ENCODE measurements at places on chromosomes 7 and 10.

GRCh38 chr10:48990226-48990625 is 50.6 kb upstream of the LRRC18 start:
- no peak for DNase-seq

DNA sequence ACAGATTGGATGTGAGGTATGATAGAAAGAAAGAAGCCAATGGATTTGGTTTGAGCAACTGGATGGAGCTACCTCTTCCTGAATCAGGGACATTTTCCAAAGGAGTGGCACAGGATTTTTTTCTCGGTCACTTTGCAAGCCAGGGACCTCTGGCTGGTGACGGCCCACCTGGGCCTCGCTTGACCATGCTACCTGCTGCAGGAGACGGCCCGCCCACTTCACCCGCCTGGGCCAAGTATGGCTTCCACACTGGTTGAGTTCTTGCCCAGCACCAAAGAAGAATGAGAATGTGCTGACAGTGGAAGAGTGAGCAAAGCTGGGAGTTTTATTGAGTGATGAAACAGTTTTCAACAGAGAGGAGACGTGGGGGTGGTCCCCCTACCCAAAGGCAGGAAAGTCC is 24.5 kb upstream of the SH3PXD2A start:
- DNase-seq, result no peak

- DNase-seq, result no peak
Observed at GRCh38 chr7:130446259-130446658, 5.4 kb upstream of the CEP41 start.

- no peak for DNase-seq
Observed at GRCh38 chr7:85565276-85565675, 378.4 kb upstream of the SEMA3D start.

GRCh38 chr7:139898483-139898882 is 69.4 kb downstream of the TBXAS1 start:
- DNase-seq, result no peak

DNA sequence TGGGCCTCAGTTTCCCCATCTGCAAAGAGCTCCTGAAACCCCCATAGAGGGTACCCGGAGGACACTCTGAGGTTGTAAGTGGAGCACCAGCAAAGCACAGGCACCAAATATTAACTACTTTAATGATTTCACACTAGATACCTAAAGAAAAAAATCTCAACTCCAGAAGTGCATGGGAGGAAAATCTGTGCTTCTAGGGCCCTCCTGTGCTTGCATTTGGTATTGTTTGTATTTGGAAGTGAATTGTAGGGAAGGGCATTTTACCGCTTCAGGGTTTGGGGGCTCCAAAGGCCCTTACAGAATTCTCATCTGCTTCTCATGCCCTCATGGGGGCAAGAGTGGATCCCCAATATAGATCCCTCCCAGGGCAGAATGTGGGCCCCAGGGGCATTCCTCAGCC is 22.4 kb upstream of the DRGX start:
- no peak for DNase-seq

- DNase-seq, result no peak
Observed at GRCh38 chr7:121259826-121260225, 69.0 kb upstream of the WNT16 start.

- no peak for DNase-seq
Observed at GRCh38 chr7:90025771-90026170, 128.5 kb upstream of the STEAP1 start.

- DNase-seq, result no peak
Observed at GRCh38 chr10:78044699-78045098, 11.0 kb downstream of the RPS24 start.

- no peak for DNase-seq
Observed at GRCh38 chr7:54888067-54888733, 129.2 kb upstream of the SEC61G start.

GRCh38 chr7:70498232-70498992 is 633.5 kb upstream of the GALNT17 start:
- no peak for DNase-seq

DNA sequence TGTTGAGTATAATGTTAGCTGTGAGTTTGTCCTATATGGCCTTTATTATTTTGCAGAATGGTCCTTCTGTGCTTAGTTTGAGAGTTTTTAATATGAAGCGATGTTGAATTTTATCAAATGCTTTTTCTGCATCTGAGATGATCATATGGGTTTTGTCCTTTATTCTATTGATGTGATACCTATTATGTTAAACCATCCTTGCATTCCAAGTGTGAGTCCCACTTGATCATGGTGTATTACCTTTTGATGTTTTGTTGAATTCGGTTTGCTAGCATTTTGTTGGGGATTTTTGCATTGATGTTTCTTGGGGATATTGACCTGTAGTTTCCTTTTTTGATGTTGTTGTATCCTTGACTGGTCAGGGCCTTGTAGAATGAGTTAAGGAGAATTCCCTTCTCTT is 166.4 kb downstream of the MLLT10 start:
- DNase-seq, result no peak

DNA sequence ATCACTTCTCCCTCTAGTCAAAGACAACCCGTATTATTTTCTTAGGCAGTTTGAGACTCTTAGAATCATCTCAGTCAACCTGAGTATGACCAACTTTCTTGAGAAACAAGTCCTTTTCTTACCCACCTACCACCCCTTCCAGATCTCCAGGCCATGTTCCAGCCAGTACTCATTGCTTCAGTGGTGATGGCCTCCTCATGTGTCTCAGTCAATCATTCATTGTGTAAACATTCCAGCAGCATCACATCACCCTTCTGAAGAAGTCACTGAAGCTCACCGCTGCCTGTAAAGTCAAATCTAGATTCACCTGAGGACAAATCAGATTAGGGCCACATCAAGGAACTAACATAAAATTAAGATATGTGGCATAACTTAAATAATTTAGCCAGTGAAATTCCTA is 467.2 kb upstream of the NRP1 start:
- DNase-seq, result no peak

- no peak for DNase-seq
Observed at GRCh38 chr7:87119581-87119980, 32.7 kb upstream of the DMTF1 start.

DNA sequence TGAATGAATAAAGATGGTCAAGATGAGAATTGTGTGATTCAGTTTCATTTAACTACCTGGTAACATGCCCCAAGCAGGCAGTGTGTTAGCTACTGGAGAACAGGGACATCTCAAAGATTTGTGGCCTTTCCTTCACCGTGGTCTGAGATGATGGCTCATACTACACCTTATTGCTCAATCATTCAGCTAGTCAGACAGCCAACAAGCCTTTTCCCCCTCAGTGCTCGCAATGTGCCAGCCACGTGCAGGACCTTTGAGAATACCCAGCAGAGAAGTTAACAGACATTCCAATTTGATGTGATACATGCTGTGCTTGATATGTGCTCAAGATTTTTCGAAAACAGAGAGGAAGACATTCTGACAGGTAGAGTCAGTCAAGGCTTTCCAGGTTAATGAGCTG is 562.8 kb downstream of the SUGCT start:
- no peak for DNase-seq

DNA sequence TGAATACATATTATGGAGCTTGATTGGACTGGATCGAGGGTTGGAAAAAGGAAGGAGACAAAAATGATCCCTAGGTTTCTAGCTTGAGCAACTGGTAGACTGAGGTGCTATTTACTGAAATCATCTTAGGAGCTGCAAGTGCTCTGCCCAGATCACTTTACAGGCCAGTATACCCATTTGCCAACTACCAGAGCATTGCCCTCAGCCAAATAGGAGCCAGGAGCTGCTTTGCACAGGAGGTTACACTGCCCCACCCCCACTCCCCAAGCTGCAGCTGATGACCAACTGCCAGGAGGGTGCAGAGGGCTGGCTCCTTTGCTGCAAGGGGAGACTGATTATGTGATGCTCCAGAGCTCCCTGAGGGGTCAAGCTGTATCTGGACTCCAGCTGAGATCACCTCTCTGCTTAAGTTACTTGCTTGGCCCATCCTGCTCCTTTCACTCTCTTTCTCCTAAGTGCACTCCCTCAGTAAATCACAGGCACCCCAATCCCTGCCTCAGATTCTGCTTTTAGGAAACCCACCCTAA is 275.4 kb downstream of the ZEB1 start:
- DNase-seq, result no peak

GRCh38 chr10:121159670-121160069 is 308.5 kb downstream of the WDR11 start:
- DNase-seq, result peak; percentile 27

DNA sequence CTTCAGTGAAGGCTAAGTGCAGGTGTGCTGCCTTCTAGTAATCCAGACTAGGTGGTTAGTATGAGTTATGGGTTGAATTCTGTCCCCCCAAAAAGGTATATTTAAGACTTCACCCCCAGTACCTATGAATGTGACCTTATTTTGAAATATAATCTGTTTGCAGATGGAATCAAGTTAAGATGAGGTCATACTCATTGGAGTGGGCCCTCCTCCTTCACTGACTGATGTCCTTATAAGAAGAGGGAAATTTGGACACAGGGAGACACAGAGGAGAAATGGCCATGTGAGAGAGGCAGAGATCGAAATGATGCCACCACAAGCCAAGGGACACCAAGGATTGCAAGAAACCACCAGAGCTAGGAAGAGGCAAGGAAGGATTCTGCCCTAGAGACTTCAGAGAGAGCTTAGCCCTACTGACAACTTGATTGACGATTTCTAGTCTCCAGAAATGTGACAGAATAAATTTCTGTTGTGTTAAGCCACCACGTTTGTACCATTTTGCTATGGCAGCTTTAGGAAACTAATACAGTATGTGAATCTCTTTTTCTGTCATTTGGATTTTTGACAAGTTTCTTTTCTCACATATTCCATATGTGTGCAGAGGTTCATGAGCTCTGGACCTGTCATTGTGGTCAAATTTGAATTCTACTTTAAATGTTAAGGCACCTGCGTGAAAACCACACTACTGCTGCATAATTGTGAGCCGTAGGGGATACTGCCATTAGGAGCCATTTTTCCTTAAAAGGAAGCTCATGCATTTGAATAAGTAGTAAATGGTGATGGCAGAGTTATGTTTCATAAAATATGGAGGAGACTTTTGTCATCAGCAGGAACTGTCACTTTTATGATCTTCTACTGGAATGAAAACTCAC is 2.6 kb upstream of the RPA3 start:
- DNase-seq, result no peak

DNA sequence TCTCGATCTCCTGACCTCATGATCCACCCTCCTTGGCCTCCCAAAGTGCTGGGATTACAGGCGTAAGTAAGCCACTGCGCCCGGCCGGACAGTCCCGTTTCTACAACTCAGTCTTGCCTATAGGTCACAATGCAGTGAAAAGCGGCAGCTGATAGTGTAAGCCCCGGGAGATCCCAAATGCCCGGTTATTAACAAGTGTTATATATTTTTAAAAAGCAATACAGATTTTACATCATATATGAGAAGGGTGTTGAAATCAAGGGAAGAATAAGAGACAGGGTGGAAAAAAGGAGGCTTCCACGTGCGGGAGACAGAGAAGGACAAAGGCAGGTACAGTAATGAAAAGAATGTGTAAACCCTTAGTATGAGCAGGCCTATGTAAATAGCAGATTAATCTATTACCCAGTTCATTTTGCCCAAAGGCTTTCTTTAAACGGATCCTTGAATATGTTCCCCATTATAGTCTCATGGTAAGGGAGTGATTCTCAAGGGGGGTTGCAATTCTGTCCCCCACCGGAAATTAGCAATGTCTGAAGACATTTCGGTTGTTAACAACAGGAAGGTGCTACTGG is 170.8 kb downstream of the PDE1C start:
- DNase-seq, result no peak

- no peak for DNase-seq
Observed at GRCh38 chr7:11458736-11459483, 373.1 kb downstream of the THSD7A start.

DNA sequence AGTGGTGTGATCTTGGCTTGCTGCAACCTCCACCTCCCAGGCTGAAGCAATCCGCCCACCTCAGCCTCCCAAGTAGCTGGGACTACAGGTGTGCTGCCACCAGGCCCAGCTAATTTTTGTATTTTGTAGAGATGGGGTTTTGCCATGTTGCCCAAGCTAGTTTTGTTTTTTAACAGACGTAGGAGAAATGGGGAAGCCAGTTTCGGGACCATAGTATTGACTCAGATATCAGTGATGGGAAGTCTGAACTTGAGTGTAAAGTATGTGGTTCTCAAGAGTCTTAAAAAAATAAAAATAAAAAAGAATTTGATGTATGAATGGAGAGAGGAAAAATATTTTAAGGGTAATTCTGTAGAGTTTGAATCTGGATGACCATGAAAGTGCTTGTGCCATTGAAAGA is 34.2 kb downstream of the SP4 start:
- DNase-seq, result no peak

DNA sequence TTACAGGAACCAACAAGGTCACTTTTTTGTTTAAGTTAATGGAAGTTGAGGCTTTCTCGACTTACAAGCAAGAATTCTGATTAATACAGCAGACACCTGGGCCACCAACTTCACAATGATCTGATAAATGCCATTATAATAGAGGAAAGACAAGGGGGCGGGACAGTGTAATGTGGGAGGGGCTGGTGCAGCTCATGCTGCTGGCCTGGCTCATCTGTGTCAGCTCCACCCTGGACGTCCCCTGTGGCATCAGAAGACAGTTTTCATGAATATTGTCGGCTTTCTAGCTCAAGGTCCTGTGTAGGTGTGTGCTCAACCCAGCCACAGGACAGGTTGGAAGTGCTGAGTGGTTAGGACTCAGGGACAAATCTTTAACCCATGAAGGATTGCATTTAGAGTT is 57.0 kb downstream of the MTURN start:
- DNase-seq, result no peak

- no peak for DNase-seq
Observed at GRCh38 chr7:20328692-20329091, 2.0 kb upstream of the ITGB8 start.

GRCh38 chr7:45872116-45873034 is 507 bp downstream of the CCDC201 start:
- DNase-seq, result no peak

DNA sequence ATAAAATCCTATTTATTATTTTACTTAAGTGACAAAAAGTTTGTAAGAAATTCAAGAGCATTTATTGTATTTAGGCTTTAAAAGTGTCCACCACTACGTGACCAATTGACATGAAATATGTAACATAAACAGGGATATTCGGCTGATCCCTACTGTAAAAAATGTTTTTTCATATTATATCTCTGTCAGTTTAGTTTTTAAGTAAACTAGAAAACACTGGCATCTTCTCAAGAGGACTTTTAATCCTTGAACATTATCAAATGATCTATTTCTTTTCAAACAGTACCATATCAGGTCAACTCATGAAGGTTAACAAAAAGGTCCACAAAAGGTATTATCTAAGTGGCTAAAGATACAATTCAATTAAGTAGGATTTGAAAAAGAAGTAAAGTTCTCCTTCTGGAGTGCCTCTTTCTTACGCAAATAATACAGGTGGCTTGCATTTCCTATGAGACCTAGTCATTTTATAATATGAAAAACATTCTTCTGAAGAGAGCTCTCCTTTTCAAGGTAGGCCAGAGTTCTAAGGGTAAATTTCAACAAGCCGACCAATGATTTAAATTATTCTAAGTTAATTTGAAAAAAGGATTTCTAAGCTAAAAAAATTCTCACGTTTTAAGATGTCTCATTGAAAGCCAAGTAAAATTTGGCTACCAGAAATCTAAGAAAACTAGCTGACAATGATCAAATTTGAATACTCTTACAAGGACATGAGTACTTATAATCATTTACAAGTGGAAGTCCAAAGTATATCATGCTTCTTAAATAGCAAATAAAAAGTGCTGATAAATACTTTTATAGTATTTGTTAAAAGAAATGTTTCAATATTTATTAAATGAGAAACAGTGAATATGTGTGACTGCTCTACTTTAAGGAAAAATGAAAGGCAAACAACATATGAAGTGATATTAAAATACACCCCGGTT is 133.5 kb downstream of the NRBF2 start:
- no peak for DNase-seq

- DNase-seq, result no peak
Observed at GRCh38 chr10:117860823-117861222, 185.9 kb downstream of the RAB11FIP2 start.

- no peak for DNase-seq
Observed at GRCh38 chr7:52741670-52742290, 293.7 kb upstream of the POM121L12 start.
